Memory B cell (primary cell): ENCODE measurements at places on chromosomes 16 and 17.

DNA sequence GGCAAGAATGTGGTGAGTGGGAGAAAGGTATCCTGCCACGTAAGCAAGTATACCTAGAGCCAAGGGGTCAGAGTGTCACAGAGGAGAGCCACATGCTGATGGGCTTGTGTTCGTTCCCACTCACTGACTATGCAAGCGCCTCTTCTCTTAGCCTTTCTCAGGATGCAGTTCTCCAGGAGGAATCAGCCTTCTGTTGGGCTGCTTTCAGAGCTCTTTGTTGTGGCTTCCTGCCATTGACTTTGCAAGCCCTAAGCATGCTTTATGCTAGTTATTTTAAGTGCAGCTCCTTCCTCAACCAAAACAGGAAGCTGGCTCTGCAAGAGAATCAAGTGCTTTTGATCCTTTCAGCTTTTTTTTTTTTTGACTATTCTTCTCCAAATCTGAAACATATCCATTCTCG, 66.6 kb downstream of the SIAH1 start:
- no peak overlapping the region for H3K27ac ChIP-seq
- H3K4me1 ChIP-seq: peaks cover 17% of the 10 kb centered on the region
- no peak overlapping the region for H3K4me3 ChIP-seq
- H3K36me3 ChIP-seq: peaks cover 18% of the 10 kb centered on the region
- DNase-seq: no peak

- no peaks in the 10 kb centered on the region for H3K4me1 ChIP-seq
- no peak overlapping the region for H3K27ac ChIP-seq
- H3K27me3 ChIP-seq: no peaks in the 10 kb centered on the region
- DNase-seq: no peak
Measured at GRCh38 chr17:67619555-67619954, 98.2 kb upstream of the NOL11 start.

GRCh38 chr16:75301804-75302203, 50.4 kb upstream of the BCAR1 start:
- H3K4me3 ChIP-seq: no peak overlapping the region
- peaks cover 60% of the 10 kb centered on the region for H3K36me3 ChIP-seq
- no peak for DNase-seq
- no peaks in the 10 kb centered on the region for H3K4me1 ChIP-seq
- peak overlapping the region; percentile 15 for H3K27ac ChIP-seq

DNA sequence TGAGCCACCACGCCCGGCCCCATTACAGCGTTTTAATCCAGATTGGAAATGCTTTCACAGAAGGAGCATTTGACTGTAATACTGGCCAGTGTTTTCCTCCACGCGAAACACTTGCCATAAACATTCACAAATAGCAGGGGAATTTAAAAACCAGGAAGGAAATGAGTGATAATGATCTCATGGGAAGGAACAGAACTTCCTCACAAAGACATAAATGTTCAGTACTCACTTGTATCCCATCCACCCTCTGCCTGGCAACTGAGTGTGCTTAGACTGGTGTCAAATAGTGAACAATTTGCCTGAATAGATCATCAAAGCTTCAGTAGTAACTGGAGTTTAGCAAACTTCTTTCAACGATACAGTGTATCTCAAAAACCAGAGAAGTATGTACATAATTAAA, 54.1 kb downstream of the PSMD12 start:
- H3K27me3 ChIP-seq: peaks cover 3% of the 10 kb centered on the region
- H3K4me1 ChIP-seq: no peaks in the 10 kb centered on the region
- DNase-seq: no peak
- H3K36me3 ChIP-seq: no peaks in the 10 kb centered on the region
- no peak overlapping the region for H3K27ac ChIP-seq
- no peak overlapping the region for H3K4me3 ChIP-seq

- H3K4me3 ChIP-seq: no peak overlapping the region
- no peak overlapping the region for H3K27ac ChIP-seq
- peaks cover 31% of the 10 kb centered on the region for H3K36me3 ChIP-seq
- no peak for DNase-seq
- H3K27me3 ChIP-seq: peaks cover 28% of the 10 kb centered on the region
Measured at GRCh38 chr16:75323933-75324332, 72.5 kb upstream of the BCAR1 start.

- no peak for DNase-seq
- peaks cover 3% of the 10 kb centered on the region for H3K4me1 ChIP-seq
- H3K27ac ChIP-seq: no peak overlapping the region
- H3K4me3 ChIP-seq: no peak overlapping the region
- no peaks in the 10 kb centered on the region for H3K27me3 ChIP-seq
- H3K36me3 ChIP-seq: peaks cover 4% of the 10 kb centered on the region
Measured at GRCh38 chr16:72536723-72537435, 364.9 kb upstream of the PMFBP1 start.

GRCh38 chr16:3135126-3135715, 392 bp downstream of the ZNF213 start:
- H3K4me1 ChIP-seq: peaks cover 11% of the 10 kb centered on the region
- H3K36me3 ChIP-seq: peaks cover 6% of the 10 kb centered on the region
- no peaks in the 10 kb centered on the region for H3K27me3 ChIP-seq
- DNase-seq: no peak
- peak overlapping the region; percentile 93 for H3K27ac ChIP-seq

GRCh38 chr17:74153821-74154430, 49.6 kb upstream of the RPL38 start:
- no peak for DNase-seq
- no peak overlapping the region for H3K4me3 ChIP-seq
- H3K27ac ChIP-seq: no peak overlapping the region

DNA sequence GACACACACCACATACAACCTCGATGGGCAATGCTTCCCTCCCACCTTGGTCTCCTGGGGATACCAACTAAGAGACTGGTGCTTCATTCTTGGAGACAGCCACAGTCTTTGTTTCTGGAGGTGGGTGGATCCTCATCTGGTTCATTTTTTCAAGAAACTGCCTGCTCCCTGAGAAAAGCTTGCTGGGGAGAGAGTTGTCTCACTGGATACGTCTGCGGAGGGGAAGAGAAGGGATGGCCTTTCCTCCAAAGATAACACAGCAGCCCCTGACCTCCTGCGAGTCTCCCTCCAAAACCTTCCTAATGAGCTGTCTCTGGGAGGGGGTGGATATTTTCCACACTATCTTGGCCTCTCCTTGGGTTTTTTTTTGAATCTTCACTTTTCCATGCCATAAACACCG, 221.2 kb downstream of the SOX9 start:
- no peaks in the 10 kb centered on the region for H3K4me1 ChIP-seq
- H3K27me3 ChIP-seq: peaks cover 13% of the 10 kb centered on the region
- H3K4me3 ChIP-seq: no peak overlapping the region
- no peak for DNase-seq

GRCh38 chr17:51355441-51356410, 95.4 kb downstream of the UTP18 start:
- no peak overlapping the region for H3K4me3 ChIP-seq
- no peak overlapping the region for H3K27ac ChIP-seq
- no peak for DNase-seq
- peaks cover 7% of the 10 kb centered on the region for H3K27me3 ChIP-seq

- no peak overlapping the region for H3K4me3 ChIP-seq
- H3K36me3 ChIP-seq: peaks cover 26% of the 10 kb centered on the region
- DNase-seq: no peak
- H3K27me3 ChIP-seq: no peaks in the 10 kb centered on the region
- H3K4me1 ChIP-seq: no peaks in the 10 kb centered on the region
Measured at GRCh38 chr16:3774156-3774767, 56.9 kb upstream of the TRAP1 start.

- no peak for DNase-seq
- H3K27ac ChIP-seq: no peak overlapping the region
- peaks cover 10% of the 10 kb centered on the region for H3K4me1 ChIP-seq
- peaks cover 11% of the 10 kb centered on the region for H3K36me3 ChIP-seq
- no peak overlapping the region for H3K4me3 ChIP-seq
Measured at GRCh38 chr17:67502151-67502550, 125.1 kb downstream of the PITPNC1 start.

DNA sequence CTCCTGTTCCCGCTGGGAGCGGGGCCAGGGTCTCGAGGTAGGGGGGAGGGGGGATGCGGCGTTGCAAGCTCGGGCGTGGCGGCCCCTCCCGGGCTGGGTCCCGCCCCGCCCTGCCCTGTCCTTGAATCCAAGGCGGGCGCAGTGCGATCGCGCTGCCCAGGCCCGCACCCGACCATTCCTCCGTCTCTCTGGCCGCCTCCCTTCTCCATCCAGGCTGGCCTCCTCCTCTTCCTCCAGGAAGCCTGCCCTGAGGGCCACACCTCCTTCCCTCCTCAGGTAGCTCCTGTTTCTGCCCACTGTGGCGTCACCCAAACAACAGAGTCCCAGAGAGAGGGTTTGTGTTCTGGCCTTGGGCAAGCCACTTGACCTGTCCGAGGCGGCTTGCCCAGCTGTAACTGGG, 43.0 kb upstream of the TAC4 start:
- H3K4me3 ChIP-seq: no peak overlapping the region
- no peak for DNase-seq
- no peak overlapping the region for H3K27ac ChIP-seq
- H3K27me3 ChIP-seq: peaks cover 32% of the 10 kb centered on the region
- no peaks in the 10 kb centered on the region for H3K4me1 ChIP-seq

DNA sequence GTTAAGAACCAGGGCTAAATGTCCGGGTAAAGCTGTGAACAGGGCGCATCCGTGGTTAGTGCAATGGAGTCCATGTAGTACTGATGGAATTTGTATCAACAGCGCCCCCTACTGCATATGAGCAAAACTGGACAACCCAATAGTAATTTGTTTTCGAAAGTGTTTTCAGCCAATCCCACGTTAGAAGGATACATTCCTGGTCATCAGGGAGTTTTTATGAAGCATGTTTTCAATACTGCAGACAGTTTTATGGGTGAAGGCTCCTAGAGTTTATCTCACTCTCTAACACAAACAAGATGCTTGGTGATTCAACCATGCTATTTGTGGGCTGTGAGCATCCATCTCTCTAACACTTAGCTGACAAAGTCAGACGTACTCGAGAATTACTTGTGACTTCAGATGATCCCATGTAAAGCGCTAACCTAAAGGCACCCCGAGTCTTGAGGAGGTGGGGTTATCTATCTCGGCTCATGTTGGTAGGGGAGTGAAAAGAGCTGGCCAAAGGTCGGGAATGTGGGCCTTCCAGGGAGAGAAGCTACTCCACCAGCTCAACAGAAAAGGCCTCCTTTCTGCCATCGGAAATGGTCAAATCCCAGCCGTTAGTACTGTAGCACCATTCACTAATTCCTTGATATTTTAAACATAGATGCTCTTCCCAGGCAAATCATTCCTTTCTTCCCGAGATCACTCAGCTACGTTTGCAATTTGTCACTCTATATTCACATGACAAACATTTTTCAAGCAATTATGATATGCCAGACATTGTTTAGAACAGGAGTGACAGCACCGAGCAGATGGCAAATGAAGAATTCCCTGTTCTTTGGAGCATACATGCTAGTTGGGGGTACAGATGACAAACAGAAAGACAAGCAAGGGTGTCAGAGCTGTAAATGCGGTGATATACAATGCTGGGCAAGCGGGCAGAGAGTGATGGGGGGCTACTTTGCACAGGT, 46.9 kb upstream of the HNF1B start:
- peaks cover 11% of the 10 kb centered on the region for H3K27me3 ChIP-seq
- no peak overlapping the region for H3K4me3 ChIP-seq
- no peaks in the 10 kb centered on the region for H3K36me3 ChIP-seq
